Activated T-helper 1 cell treated with Interleukin-2 at 50 U/mL for 16 hours (primary cell): ENCODE measurements at places on chromosomes 4 and X.

- DNase-seq = no peak
These were observed 175.0 kb downstream of the APBB2 start for GRCh38 chr4:41039317-41039716.

DNA sequence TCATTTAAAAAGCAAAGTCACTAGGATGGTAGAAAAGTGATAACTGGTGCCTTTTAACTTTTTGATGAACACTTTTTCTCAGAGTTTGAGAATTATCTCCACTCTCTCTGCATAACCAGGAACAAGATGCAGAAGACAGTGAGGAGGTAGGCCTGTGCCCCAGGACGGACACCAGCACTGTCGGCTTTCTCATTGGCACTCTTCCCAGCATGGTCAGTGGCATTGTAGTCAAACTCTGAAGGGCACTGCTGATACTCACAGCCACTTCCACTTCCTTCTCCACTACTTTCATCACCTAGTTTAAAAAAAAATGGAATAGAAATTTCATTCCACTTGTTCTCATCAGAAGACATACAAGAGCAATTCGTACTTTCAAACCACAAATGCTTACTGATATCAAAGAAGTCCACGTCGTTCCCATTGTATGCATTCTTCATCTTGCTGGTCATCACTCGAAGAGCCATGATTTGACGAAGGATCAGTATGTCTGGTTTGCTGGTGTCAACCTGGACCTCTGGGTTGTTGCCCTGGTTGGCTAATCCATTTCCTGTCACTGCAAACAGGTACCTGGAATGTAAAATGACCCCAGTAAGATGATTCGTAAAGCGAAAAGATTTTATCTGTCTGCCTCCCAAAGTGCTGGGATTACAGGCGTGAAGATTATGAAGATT is 84.8 kb upstream of the TFDP3 start:
- DNase-seq = no peak

GRCh38 chrX:149198980-149199732 is 305.9 kb downstream of the IDS start:
- no peak for DNase-seq

DNA sequence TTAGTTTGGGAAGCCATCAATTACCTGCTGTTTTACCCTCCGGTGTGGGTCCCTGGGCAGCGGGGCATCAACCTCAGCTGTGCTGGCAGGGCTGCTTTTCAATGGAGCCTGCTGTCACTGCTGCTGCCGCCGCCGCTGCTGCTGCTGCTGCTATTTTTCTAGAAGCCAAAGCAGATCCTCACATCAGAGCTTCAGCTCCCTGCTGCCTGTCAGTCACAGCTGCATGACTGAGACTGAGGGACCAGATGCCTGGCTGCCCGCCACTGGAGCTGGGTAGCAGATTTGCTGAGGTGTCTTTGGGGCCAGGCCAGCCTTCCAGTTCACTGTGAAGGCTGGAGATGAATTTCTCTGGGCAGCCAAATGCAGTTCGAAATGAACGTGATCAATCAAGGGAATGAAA is 200.3 kb upstream of the NHS start:
- no peak for DNase-seq

GRCh38 chr4:58983887-58984286 is 1873.7 kb upstream of the IGFBP7 start:
- DNase-seq = no peak

DNA sequence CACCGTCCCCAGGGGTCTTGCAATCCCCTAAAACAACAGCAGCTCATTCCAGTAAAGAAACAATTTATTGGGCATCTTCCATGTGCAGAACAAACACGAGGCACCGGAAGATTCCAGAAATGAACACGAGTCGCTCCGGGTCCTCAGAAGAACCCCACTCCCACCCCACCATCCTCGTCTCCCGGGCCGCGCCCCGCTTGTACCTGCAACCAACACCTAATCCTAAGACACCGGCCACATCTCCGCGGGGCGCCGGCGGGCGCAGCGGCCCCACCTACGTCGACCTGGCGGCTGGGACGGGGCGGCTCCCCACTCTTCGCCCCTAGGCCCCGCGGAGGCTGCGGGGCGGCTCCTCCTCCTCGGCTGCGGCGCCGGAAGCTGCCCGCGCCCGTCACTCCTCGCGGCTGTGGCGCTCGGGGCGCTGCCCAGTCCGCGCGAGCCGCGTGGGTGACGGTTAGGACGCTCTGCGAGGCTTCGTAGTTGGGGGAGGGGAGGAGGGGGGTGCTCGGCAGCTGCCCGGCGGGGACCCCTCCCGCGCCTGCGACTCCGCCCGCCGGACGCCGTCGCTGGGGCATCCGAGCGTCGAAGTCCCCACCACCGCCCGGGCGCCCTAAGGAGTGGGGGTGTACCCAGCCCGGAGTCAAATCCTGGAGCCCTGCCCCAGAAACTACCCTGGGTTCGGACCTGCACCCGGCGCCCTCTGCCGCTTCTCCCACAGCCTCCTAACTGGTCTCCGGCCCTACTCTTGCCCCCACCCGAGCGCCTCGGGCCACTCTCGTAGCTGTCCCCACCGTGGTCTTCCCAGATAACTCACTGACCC is at the start of gene CCDC158:
TSS of gene CCDC158 (minus strand) at position 380 of the 820 bp plus-strand sequence. CDS start 17,934 bp downstream, outside the sequence.
- DNase-seq = no peak
